Stimulated activated CD4-positive, alpha-beta T cell treated with anti-CD3 and anti-CD28 coated beads, Interleukin-12 subunit alpha, Interleukin-12 subunit beta, amount 100 ng/mL, for 4 hours (primary cell): ENCODE measurements at places on chromosomes 1 and 21.

DNA sequence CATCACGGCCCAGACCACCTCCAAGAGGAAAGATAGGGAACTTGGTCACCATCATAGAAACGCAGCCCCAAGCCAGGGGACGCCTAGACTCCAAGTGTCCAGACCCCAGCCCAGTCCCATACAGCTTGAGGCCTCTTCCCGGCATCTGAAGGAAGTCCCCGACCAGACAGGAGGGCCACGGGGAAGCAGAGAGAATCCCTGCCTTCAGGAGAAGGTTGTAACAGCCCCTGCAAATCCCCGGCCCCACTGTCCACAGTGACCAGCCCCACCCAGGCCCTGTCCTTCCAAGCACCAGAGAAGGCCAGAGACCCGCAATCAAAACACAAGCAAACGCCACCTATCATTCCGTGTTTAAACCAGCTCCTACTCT is 1.7 kb downstream of the SLC19A1 start:
- no peak for DNase-seq

- no peak for DNase-seq
Measured at GRCh38 chr1:240056350-240056749, 35.3 kb upstream of the FMN2 start.

- DNase-seq, result no peak
Measured at GRCh38 chr1:119253366-119253765, 112.9 kb upstream of the WARS2 start.

DNA sequence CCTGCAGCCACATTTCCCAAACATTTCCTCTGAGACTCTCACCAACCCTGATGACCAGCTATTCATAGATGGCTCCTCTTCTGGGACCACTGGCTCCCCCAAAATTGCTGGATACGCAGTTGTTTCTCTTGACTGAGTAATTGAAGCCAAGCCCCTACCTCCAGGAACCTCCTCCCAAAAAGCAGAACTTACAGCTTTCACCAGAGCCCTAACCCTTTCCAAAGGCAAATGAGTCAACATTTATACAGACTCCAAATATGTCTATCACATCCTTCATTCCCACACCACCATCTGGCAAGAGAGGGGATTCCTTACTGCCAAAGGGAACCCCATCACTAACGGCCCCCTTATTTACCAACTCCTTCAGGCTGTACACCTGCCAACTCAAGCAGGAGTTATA is 20.3 kb upstream of the CA6 start:
- no peak for DNase-seq

GRCh38 chr1:173122958-173123852 is 72.5 kb upstream of the TNFSF18 start:
- no peak for DNase-seq

DNA sequence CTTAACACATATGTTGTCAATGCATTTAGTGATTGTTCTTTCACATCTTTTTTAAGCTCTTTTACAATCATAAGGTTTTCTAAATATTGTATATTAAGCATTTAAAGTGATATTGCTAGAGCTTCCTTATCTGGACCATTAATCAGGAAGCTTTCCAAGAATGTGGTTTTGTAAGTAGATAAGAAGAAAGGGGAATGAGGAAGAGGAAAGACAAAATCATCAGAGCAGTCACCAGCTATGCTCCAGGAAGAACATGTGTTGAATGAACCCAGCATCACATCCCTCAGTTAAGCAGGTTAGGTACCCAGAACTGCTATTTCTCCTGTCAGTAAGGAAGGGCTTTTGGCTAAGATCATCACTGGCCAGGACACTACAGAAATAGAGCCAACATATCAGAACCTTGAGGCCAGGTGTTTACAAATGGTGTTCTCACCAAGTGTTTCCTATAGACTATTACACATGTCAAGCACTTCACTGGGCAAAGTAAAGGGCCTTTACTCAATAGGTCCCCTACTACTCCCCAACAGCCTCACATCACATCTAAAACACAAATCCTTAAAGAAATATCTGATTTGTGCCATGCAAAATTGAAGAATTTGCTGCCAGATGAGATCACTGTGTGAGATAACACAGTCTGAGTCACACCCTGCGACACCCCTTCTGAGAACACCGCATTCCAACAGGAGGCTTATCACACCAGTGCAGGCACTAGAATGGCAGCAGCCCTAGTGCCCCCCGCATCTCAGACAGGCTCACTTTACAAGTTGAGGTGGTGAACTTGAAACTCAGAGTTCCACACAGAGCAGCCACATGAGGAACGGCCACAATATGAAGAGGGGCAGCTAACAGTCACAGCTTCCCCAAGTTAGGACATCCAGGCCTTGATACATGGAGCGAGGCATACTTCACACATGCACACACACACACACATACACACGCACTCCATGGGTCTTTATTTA is 1.8 kb upstream of the SPRR2A start:
- DNase-seq, result no peak

DNA sequence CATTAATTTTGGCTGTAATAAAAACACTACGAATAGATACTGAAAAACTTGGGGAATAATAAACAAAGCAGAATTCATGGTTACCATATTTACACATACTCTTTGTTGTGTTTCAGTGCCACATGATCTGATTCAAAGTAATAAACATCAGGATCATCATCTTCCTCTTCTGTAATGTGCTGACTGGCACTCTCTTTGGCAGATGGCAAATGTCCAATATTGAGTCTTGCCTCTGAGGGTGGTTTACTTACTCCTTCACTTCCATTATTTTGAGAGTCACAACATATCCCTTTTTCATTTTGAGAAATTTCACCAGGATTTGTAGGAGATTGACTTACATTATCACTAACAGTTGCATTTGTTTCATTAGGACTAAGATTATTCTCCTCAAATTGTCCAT is 50.7 kb downstream of the ZZZ3 start:
- DNase-seq, result no peak
